SK-N-SH (cell line): ENCODE measurements at places on chromosomes 7 and 10. TPM values are rescaled to one million over a fixed set of nuclear protein-coding genes. Genes with fewer than 3 reads are reported as not detected.

The GCK gene
- 1.1 and 1.6 TPM in 2 replicates for polyA plus RNA-seq

The ANKRD61 gene
- 0.50 and 0.53 TPM in 2 replicates for polyA plus RNA-seq

The JAKMIP3 gene
- polyA plus RNA-seq: 0.02 TPM in 2 replicates

The PLEKHS1 gene
- not detected in 2 replicates for polyA plus RNA-seq

The CALML3 gene
- not detected in 2 replicates for polyA plus RNA-seq

The CEP55 gene
- polyA plus RNA-seq: 9.8 and 11.3 TPM in 2 replicates

- peak; percentile 40 for DNase-seq
These were observed 105.6 kb downstream of the NSUN6 start for GRCh38 chr10:18545621-18546305.

DNA sequence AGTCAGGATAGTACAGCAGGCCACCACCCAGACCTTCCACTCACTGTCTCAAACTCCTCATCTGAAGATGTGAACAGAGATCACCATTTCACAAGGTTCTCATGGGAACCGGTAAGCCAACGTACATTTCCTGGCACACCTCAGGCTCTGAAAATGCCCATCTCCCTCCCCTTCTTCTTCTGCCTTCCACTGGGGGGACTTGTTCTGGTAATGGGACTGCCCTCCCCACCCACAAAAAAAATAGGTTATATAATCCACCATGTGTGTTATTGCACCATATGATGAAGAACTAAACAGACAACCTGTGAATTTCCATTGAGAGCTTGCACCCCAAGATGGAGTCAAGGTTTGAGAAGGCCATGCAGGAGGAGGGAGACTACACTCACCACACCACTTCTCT lies 42.1 kb upstream of the IKZF1 start:
- no peak for DNase-seq

DNA sequence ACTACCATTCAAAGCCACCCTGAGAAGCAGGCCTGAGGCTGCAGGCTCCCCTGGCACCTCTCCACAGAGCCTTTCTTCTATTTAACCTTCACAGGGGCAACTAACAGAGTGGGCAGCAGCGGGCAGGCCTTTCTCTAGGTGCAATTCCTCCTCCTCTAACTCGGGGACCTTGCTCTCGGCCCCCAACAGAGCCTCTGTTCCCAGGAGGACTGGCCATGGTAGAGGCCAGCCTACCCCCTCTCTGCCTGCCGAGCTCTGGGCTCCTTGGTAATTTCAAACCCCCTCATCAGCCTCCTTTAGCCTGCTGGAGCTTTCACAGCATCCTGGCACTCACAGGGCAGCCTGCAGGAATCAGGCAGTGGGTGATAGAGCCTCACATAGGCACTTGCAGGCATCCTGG lies 920.8 kb upstream of the ZNF722 start:
- DNase-seq: no peak

- no peak for DNase-seq
These were observed 9.4 kb upstream of the PPIA start for GRCh38 chr7:44787041-44787440.

- DNase-seq: no peak
These were observed 470.8 kb upstream of the SEMA3A start for GRCh38 chr7:84665339-84665738.

- peak; percentile 91 for DNase-seq
These were observed 373.5 kb downstream of the RPS24 start for GRCh38 chr10:78407009-78407711.

DNA sequence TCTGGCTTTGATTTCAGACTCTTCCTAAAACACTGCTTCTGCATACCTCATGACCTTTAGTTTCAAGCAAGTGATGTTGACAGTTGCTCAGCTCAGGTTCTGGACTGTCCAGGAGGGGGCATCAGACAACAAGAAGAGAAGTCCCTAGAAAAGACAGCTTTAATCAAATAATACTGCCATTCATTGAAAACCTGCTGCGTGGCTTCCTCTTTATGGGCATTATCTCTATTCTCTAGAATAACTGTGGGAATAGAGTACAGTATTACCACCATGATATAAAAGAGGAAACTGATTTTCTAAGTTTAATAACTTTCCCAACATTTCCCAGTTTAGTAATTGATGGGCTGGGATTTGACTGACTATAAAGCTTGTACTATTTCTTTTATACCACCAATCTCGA lies 170.4 kb downstream of the SNX13 start:
- DNase-seq: peak; percentile 48

- DNase-seq: no peak
These were observed 179.8 kb downstream of the WNT2 start for GRCh38 chr7:117143066-117143465.

- DNase-seq: no peak
These were observed 124.7 kb downstream of the PTPN20 start for GRCh38 chr10:47035819-47036337.

- no peak for DNase-seq
These were observed 72.2 kb upstream of the SHH start for GRCh38 chr7:155884225-155885166.

DNA sequence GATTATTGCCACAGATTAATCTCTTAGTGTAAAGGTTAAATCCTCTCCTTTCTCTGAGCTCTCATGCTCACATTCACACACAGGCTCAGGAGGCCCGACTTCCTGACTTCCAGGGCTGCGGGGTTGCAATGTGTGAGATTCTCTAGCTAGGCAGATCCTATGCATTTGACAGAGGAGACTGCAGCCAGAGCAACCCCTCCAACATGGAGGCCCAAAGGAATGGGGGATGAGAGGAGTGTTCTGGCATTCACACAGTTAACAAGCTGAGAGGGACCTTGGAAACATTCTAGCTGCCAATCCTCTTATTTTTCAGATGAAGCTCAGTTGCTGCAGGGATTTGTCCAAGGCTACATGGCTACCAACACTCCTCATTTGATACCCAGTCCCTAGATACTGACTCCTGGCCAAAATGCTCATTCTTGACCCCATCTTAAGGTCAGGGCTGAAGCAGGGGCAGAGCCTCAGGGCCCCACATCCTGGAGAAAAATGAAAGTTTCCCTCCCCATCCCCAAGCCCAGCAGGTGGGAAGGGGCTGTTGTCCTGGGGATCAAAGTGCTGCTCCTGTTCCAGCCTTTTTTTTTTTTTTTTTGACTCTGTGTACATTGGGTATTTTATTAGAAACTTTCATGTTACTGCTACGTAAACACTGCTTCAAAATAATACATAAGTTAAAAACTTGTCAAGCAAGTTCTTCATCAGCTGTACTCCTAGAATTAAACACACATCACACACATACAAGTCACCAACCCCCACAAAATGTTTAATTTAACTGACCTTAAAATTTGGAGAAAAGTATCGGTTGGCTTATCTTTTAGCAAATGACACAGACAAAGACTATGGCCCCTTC lies 325.6 kb downstream of the PLXNA4 start:
- no peak for DNase-seq

DNA sequence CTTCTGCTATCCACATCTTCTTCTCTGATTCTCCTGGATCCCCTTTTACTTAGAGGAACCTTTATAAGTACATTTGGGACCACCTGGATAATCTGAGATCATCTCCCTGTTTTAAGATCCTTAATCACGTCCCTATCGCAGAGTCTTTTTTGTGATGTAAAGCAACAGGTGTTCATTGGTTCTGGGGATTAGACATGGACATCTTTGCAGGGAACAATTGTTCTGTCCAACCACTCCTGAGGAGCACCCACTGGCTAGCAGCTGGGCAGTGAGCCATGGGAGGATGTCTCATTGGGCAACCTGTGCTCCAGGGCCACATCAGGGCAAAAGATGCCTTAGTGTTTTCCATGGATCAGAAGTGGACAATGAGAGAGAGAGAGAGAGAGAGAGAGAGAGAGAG lies 56.0 kb downstream of the ZNF800 start:
- no peak for DNase-seq

DNA sequence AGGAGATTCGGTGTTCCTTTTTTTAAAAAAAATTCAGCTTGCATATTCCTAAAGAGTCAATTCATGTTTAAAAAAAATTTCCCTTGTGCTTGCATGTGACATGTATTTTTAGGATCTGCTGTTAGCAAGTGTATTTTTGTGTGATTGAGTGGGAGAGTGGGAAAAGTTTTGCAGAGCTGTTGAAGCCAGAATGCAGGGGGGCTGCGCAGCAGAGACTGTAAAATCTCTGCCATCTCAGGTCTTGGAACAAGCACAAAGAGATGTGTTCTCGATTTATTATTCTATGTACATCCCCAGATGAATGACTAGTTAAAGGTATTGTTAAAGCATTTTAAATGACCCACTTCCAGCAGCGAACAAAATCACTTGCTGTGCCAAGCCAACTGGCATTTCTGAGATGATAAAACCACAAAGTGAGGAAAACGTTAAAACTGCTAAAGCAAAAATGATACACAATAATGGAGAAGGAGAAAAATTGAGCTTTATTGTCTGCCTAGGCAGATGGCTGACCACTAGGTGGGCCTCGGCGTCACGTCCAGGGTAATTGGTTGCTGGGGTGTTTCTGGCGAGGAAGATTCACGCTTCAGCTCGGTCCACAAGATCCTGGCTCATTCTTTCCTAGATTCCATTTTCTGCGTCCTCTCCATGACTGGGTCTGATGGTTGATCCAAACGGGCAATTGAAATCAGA lies 67.0 kb upstream of the ATRNL1 start:
- DNase-seq: peak; percentile 13

DNA sequence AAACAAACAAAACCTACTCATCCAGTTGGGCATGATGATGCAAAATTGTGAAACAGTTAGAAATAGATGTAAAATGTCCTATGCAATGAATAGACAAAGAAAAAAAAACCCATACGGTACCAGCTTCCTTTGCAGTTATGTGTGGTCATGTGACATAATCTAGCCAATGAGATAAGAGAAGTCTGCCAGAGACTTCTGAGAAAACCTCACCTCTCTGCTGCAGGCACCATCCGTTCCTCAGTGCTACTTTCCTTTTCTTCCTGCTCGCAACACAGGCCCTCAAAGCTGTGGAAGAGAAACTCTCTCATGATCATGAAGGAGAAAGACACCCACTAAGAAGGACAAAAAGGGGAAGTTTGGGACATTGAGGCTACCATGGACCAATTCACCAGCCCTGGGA lies 76.8 kb upstream of the CARD11 start:
- no peak for DNase-seq

- DNase-seq: no peak
These were observed 71.8 kb upstream of the VWDE start for GRCh38 chr7:12475362-12476063.

DNA sequence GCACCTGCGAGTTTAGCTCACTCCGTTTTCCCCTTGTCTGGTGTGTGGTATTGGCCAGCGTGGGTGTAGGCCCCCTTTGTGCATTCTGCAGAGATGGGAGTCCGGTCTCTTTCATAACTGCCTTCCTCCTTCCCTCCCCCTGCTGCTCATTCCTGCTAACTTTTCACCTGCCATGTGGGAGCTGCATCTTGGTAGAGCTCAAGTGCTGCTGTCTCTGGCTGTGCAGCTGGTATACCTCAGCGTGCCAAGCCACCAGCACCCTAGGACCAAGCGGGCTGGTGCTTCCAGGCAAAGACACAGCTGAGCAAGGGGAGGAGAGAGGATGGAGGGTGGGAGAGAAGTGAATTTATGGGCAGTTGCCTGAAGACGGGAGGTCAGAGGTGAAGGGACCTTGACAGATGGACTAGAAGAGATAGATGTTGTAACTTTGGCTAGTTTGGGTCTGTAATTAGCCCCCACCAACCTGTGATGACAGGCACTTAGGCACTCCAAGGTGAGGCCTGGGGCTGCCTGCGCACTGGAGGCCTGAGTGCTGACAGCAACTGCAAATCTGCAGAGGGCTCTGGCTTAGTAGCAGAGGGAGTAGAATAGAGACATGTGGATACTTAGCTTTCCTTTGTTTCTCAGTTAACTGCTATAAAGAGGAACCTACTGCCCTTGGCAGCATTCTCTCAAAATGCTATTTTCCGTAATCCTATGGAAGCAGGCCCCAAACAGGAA lies 148.8 kb upstream of the AGK start:
- no peak for DNase-seq

- no peak for DNase-seq
These were observed 92.8 kb upstream of the FAM133B start for GRCh38 chr7:92682903-92683539.

GRCh38 chr7:69696054-69696591 lies 97.8 kb downstream of the AUTS2 start:
- DNase-seq: no peak

DNA sequence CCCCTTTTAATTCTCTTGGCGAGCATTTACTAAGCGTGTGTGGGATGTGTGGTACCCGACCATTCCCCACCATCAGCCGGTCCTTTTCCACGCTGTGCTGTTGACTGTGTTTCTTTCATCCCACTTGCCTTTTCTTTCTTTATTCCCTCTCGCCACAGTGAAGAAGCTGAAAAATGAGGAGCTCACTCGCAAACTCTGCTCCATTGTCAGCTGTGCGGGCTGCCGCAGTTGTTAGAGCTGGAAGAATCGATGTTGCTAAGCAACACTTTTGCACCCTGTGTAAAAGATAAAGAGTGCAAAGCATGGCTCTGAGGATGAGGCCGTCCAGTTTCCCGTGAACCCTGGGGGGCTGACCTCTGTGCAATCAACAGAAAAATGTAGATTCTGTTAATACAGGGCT lies 203.1 kb upstream of the NEBL start:
- DNase-seq: peak; percentile 11

DNA sequence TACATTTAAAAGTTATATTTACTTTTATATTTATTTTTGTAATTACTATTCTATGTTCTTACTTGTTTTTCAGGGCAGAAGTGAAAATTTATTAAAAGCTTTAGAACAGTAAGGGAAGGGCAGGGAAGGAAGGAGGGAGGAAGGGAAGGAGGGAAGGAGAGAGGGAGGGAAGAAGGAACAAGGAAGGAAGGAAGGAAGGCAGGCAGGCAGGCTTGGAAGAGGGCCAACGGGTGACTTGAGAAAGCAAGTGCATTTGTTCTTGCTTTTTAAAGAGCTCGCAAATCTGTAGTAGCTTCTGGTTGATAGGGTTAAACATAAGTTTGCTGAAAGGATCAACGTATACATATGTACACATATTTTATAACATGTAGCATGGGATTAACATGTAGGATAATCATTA lies 725.3 kb upstream of the FZD8 start:
- DNase-seq: no peak

DNA sequence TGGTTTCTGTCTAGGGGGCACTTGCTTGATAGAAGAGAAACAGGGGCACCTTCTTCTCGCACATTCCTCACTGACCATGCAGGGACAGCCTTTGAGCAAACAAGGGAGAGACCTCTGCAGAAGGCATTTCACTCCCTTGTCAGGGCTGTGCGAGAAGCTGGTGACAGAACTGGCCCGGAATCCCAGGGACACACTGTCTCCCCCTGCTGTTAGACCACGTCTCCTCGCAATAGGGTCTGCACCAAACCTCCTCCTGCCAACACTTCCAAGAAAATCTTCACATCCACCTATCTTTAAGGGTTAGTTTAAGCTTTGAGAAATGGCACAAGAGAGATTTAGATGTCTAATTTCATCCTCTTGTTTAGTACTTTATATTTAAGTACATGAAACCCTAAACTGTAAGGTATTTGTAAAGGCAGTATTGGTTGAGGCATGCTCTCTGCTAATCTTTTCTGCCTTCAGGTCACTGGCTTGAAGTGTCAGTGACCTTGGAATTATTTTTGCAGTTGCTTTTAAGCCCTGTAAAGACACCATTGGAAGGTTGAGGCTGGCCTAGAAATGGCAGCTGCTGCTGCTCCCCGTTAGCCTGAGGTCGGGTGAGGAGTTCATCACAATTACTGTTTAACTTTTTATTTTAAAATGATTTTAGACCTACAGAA lies 37.0 kb downstream of the RBM20 start:
- peak; percentile 76 for DNase-seq
